ENCODE measurements at places on chromosomes 12 and 14.
A peak's percentile ranks its signal among the peaks of the same experiment; 100 is the strongest.

DNA sequence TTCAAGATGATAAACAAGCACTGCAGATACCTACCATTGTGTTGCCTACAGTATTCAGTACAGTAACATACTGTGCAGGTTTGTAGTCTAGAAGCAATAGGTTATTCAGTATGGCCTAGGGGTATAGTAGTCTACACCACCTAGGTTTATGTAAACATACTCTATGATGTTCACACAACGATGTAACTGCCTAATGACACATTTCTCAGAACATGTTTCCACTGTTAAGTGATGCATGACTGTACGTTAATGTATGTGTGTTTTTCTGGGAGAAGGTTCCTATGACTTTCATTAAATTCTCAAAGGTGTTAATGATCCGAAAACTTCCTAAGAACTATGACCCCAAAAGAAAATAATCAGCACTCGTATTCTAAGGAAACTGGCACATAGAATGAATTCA is 20.9 kb upstream of the CALM1 start:
- DNase-seq = no peak

GRCh38 chr12:82209533-82209932 is 148.7 kb downstream of the CCDC59 start:
- no peak for DNase-seq

- DNase-seq = no peak
These were observed 23.8 kb upstream of the ELK3 start for GRCh38 chr12:96170328-96170727.

DNA sequence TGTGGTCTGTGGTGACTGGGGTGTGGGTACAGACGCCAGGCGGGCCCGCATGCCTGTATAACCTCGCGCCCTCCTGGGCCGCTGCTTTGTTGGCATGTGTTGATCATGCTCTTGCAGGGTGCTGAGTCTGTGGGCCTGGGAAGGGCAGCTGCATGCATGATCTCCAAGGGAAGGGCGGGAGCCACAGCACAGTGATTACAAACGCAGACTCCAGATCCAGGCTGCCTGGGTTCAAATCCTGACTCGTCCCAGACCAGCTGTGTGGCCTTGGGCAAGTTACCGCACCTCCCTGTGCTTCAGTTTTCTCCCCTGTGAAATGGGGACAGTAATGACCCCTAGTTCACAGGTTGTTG is 24.0 kb downstream of the ADGRD1 start:
- no peak for DNase-seq

DNA sequence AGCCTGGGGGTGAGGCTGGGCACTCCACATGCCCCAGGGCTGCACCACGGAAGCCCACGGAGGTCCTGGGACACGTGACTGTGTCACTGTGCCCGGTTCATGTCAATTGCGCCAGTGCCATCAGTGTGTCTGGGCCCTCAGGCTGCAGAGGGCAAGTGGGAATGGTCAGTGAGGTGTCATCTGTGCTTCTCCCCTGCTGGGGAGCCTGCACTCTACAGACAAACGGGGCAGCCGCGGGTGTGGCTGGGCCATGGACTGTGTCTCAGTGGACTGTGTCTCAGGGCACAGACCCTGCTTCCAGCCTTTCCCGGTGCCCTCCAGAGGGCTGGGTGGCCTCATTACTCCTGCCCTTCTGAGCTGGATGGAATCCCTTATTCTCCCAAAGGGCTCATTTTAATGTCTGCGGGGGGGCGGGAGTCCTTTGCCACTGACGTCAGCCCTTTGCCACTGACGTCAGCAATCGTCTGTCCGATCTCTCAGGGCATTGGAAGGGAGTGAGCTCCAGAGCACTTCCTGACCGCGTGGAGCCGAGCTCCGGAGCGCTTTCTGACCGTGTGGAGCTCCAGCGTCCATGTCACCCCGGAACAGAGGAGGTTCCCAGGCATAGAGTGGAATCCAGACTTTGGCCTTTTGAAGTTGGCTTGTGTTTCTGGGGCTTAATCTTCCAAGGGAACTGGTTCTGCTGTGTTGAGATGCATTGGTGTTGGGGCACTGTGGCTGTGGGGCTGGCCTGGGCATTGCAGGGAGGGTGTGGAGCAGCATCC is 72.4 kb downstream of the ADGRD1 start:
- DNase-seq = no peak

DNA sequence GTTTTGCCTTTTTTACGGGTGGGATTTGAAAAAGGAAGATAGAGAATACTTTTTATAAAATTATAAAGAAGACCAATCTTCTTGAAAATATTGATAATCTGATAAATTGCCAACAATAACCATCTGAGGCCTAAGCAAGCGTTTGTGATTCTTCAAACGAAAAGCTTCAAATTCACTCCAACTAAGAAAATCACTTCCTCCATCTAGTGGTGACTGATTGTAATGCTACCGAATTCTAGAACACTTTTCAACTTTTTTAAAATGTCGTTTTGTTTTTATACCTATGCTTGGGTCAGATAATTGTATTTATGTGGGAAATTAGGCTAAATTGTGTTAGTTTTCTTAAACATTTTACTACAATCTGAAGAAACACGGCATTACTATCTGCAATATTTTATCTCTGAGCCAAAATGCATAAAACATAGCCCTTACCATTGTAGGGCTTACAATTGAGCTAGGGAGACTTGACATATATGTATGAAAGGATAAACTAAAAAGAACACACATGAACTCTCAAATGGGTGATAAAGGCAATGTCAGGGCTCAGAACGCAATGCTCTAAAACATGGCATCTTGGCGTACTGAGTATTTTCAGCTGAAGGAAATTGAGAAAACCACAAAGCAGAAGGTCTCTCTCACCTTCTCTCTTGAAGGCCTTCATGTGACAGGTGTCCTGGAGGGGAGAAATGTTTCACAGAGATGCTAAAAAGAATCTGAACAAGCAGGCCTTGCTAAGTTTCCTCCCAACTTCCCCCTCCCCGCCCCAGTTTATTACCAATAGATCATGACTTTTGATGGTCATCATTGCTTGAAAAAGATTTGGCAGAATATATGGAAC is 36.8 kb upstream of the G2E3 start:
- DNase-seq = peak; percentile 58

GRCh38 chr12:81365284-81365683 is 287.4 kb downstream of the ACSS3 start:
- DNase-seq = peak; percentile 5

DNA sequence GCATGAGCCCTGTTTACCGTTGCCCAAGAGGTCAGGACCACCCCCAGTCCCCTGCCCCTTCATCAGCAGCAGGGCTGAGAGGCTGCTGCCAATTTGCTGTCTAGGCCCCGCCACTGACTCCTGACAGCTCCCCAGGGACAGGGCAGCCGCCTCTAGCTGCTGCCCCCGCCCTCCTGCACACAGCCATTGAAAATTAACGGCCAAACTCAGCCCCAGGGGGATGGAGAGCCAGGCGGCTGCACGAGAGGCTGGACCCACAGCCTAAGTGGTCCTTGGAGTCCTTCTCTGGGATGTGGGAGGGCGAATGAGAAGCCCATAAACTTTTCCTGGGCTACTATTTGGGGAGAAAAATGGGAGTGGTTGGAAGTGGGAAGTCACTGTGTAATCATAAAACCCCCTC is 4.6 kb downstream of the FOXN4 start:
- DNase-seq = peak; percentile 66

Measured in NCI-H82 (cell line).